Stimulated activated CD8-positive, alpha-beta memory T cell treated with anti-CD3 and anti-CD28 coated beads, Interleukin-4, amount 100 ng/mL, for 4 hours (primary cell): ENCODE measurements at places on chromosomes 5 and 9.

- DNase-seq: no peak
These were observed 73.6 kb downstream of the CYLC2 start for GRCh38 chr9:103068753-103069152.

- no peak for DNase-seq
These were observed 60.0 kb downstream of the POU5F2 start for GRCh38 chr5:93681432-93681831.

GRCh38 chr5:5271786-5272321 is 131.7 kb downstream of the ADAMTS16 start:
- no peak for DNase-seq

DNA sequence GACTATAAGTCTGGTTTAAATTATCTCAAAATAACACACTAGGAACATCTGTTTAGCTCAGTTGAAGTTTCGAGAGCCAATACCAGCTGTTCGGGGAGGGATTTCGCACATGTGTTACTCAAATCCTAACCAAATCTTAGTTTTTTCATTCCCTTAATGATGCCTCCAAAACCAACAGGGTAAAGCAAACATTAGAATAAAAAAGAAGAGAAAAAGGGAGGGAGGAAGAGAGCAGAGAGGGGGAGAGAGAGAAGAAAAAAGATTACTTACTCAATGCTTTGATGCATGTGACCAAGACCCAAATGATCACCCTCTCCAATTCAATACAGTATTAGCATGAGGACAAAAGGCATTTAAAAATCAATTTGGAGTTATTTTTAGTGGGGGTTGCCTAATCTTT is 86.0 kb upstream of the NR5A1 start:
- DNase-seq: no peak

DNA sequence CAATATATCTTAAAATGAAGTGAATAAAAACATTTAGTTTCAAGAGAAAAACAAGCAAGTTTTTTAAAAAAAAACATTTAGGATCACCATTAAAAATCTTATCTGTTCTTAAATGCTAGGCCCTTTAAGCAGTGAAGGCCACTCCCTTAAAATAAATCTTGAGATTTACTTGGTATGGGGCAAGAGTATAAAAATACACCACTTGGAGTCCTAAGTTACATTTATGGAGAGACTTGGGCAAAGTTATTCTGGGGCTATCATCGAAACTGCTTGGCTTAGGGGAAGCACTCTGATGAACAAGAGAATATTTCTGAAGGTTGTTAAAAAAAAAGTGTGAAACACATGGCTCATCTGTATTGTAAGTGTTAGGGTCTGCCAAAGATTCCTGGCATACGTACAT is 97.4 kb downstream of the NR3C1 start:
- no peak for DNase-seq

GRCh38 chr5:42581845-42582244 is 158.6 kb downstream of the GHR start:
- no peak for DNase-seq

GRCh38 chr9:35826071-35826701 is 2.3 kb downstream of the FAM221B start:
- no peak for DNase-seq

DNA sequence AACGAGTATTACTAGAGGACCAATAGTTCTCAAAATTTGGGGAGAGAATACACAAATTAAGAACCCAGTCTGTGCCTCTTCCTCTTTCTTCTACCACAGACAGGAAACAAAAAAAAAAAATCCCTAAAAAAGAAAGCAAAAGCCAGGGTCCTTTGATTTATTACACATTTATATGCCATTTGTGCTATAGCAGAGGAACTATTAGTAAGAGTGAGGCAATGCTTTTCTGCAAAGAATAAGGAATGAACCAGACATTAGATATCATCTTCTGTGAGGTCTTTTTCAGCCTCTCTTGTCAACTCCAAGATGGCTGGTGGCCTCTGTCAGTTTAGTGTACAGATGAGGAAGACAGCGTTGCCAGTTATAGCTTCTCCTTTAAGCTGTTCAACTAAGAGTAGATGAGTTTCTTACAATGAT is 127.6 kb downstream of the RFX3 start:
- DNase-seq: no peak

- DNase-seq: no peak
These were observed 3.4 kb upstream of the SLC46A2 start for GRCh38 chr9:112894041-112894440.

DNA sequence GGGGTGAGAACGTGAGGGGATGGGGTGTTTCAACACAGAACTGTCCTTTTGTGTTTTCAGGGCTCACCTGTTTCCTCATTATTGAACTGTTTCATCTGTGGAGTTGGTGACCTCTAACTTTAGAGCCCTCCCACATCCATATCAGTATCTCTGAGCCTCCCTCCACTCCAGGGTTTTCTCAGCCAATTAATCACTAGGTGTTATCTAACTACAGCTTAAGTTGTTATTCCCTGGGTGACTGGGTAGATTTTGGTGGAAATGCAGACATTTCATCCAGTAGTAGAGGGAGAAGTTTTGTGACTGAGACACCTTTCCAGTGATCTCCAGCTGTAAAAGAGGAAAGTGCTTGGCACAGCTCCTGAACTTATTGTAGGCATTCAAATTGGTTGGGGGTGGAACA is 23.7 kb downstream of the PPP3R2 start:
- DNase-seq: no peak

GRCh38 chr5:35131723-35132122 is 84.0 kb upstream of the AGXT2 start:
- DNase-seq: no peak

DNA sequence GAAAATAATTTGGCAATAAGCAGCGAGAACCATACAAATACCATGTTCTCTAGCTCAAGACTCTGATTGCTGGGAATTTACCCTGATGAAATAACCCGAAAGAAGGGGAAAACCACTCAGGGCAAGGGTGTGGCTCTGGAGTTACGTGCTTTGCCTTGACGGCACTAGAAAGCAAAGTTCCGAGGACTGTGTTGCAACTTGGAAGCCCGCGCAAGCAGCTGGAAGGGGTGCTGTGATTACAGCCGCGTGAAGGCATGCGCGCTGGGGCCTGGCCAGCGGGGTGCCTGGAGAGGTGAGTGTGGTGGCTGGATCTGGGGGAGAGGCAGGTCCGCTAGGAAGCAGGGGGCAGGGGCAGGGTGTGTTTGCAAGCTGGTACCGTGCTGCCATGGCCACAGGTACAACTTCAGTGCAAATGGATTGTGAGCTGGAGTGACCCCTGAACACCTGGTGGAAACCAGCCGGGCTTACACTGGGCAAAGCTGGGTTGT is 52.6 kb upstream of the CNOT6 start:
- DNase-seq: no peak

- no peak for DNase-seq
These were observed 137.8 kb upstream of the RETREG1 start for GRCh38 chr5:16754601-16755000.

DNA sequence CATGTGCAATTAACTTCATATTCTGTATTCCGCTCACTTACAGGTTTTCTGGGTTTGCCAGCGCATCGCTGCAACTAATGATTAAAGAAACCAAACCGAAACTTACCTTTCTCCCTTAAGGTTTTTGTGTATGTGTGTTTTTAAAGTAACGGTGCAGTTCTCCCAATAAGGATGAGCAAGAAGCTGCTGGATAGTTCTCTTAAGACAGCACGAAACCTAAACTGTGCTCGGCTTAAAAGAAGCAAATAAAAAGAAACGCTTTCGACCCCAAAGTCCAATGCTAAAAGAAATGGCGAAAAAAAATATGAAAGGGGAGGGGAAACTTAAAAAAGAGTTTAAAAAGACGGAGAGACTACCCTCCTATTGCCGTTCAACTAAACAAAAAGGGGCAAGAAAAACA is 340 bp downstream of the ELAVL2 start:
- no peak for DNase-seq

DNA sequence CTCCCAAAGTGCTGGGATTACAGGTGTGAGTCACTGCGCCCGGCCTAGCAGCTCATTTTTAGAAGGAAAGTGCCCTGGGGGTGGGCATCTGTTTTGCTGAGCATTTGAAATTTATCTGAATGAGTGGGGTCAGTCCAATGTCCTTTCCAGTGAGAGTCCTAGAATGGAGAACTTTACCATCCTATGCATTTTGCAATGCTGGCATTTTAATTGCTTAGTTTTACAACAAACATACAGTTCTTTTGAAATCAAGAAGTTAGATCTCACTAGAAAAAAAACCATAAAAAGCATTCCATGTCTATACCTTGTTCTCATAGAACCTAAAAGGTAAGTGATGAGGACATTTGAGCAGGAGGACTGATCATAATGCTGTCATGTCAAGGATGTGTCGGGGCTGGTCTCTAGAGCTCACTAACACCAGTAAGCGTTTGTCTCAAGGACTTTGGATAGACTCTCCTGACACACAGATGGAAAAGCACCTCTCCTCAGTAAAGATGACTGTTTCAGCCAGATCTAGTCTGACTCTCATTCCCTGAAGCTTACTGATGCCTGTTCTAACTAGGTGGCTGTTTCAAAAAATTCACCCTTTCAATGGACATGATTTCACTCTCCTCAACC is 83.9 kb downstream of the DCP2 start:
- no peak for DNase-seq

DNA sequence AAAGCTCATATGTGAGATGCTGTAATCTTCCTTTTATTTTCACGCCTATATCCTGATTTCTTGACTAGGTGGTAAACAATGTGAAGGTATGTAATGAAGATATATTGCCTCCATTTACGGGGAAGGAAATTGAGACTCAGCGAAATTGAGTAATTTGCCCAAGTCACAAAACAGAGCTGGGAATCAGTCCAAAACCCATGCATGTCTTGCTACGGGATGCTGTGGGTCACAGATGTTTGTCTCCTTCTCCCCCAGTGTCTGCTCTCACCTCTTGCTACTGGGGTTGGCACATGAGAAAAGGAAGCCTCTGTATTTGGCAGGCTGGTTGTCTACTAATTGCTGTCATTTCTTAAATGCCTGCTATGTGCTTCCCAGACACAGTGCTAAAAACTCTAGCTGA is 53.7 kb upstream of the TEX48 start:
- DNase-seq: no peak

DNA sequence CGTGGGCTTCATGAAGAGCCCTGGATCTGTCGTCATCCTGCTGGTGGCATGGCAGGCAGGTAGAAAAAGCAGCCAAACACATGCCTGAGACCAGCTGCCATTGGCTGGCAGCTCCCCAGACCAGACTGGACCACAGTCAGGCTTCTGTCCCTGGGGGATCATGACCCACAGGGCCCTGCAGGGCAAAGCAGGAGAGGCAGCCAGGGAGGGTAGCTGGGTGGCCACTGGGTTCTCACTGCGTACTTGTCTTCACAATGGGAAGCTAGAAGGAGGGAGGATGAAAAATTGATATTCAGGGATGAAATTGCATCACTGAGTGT is 67.8 kb upstream of the GARNL3 start:
- no peak for DNase-seq

- no peak for DNase-seq
These were observed 518.3 kb downstream of the PRR16 start for GRCh38 chr5:120982351-120982750.

DNA sequence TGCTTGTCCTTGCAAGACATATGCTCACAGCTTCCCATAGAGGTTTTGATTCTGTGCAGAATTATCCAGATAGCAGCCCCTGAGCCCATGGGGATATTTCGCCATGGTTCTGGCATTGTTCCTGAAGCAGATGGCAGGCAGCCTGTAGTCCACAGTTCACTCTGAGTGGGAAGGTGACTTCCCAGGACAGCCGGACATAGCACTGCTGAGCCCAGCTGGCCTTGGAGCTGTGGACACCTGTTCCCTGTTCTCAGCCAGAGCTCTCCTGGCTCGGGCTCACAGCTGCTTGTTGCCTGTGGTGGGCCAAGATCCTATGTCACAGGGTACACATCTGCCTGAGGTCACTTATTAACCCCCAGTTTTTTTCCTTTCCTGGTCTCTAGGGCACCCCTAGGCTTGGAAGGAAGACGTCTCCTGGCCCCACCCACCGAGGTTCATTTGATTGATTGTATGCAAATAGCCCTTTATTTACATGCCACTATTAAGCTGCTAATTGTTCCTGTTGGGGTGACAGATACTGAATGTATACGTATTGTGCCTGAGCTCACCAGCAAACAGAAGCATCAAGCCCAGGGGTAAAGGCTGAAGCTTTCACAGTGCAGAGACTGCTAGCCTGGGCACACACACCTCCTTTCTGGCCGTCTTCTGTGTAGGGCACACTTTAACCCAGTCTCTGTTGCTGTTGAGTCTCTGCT is 96.6 kb upstream of the DMRT1 start:
- DNase-seq: no peak

- no peak for DNase-seq
These were observed 144.5 kb downstream of the GCNT1 start for GRCh38 chr9:76603448-76603895.

DNA sequence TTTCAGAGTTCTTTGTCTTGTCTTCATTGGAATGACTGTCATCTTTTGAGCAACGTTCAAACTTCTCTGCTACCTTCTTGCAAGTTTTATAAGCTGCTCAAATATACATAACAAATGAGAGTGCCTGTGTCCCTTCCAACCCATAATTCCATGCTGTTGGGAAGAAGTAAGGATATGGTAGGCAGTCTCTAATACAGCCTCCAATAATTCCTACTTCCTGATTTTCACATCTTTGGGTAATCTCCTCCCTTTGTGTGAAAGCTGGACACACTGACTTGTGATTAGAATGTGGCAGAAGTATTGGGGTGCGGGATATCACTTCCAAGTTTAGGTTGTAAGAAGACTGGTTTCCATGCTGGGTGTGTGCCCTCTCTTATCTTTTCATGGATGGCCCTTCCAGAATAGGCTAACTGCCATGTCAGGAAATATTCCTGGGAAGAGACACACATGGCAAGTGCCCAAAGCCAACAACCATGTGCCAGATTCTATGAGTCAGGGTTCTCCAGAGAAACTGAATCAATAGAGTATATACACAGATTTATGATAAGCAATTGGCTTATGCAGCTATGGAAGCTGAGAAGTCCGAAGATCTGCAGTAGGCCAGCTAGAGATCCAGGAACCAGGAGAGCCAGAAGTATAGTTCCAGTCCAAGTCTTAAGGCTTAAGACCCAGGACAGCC is 531.3 kb downstream of the NTRK2 start:
- DNase-seq: no peak

DNA sequence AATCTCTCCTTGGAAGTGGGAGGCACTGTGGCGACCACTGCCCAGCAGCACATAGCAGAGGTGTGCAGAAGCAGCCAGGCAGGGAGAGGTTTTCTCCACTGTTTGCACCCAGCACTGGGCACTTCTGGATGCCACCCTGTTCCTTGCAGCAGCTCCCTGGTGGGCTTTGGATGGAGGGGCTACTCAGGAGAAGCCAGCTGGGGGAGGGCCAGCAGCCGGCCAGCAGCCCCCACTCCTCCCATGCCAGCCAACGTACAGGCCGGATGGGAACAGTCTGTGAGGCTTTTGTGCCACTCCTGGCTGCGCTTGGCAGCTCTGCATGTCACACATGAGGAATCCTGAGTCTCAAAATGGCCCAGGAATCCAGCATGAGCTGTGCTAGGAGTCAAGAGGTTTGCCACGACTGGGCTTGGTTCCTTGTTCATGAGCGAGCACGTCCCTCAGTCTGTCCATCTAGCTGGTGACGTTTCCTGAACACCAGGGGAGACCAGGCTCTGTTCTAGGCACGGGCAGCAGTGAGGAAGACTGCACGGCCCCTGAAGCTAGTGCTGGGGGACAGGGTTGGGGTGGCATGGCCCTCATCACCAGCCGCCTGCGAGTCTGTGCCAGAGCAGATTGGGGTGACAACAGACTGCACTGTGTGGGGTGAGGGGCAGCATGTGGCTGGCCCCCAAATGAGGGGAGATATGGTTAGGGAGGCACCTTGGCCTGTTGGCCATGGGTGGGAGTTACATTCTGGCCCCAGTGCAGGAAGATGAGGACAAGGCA is 10.1 kb downstream of the PHF2 start:
- no peak for DNase-seq

- no peak for DNase-seq
These were observed 39.0 kb downstream of the FAM240B start for GRCh38 chr9:38680837-38681445.
